ENCODE measurements at places on chromosomes 1 and 21.

GRCh38 chr1:206013026-206013795, 10.0 kb upstream of the RAB7B start:
- DNase-seq: no peak

GRCh38 chr1:67759692-67760029, 73.6 kb downstream of the GNG12 start:
- no peak for DNase-seq

GRCh38 chr1:235947989-235948388, 81.3 kb upstream of the LYST start:
- DNase-seq: no peak

DNA sequence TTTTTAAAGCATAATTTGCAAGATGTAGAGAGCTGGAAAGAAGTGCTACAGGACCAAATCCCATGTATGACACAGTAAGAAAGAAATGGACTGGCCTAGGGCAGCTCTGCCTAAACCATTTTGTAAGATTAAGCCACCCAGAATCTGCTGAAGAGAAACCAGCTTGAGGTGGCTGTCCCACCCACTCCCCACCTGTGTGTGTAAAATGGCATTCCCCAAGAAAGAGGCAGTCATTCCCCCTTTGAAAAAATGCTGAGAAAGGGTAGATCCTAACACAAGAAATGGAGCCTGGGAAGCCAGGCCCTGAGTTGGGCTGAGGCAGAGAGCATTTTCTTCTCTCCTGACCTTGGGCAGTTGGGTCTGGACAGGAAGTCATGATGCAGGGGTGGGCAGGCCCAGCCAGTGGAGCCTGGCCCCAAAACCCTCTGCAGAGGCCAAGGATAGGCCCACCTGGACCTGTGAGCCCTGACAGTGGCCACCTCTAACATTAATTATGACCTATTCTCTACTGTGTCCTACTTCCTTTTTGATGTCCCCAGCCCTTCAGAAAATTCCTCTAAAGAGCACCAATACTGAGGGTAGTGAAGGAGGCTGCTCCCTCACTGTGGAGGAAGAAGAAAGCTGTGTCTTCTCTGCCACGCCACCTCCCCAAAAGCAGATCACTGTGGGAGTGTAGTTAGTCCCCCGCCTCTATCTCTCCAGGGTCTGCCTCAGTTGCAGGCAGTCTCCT, 94.0 kb downstream of the EDEM3 start:
- DNase-seq: no peak

Data from T1000 (cell line).